AG10803 (cell line): ENCODE measurements at places on chromosomes 6 and 20.

GRCh38 chr6:43867996-43868395, 98.0 kb downstream of the VEGFA start:
- DNase-seq: no peak

- DNase-seq: no peak
Measured at GRCh38 chr6:126064257-126064747, 78.0 kb downstream of the TRMT11 start.

- DNase-seq: peak; percentile 40
Measured at GRCh38 chr6:16758163-16758975, 2.9 kb downstream of the ATXN1 start.

DNA sequence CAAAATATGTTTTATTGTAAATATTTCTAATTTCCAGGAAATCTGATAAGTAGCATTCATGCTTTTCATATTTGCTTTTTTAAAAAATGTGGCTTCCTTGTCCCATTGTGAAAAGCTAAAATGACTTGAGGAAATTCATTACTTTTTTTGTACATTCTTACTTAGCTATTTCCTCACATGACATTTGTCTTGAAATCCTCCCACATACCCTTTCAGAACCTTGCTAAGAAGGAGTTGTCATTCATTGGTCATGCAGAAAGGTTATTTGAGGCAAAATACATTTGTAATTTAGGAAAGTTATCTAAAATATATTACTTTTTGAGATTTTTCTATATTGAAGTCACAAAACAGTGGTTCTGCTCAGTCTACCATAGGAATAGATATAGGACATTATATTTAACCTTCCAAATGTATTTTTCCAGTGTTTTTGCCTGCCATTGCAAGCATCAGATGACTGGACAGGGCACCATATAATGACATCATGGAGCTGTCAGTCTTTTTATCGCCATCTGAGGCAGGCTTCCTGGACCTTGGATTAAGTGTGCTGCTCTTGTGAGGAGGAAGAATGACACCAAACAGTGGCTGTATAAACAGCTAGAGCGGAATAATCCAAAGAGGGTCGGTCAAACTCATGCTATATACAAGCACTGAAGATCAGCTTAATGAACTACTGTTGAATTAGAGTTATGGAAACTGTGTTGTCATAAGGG, 109.4 kb upstream of the HCRTR2 start:
- DNase-seq: no peak

DNA sequence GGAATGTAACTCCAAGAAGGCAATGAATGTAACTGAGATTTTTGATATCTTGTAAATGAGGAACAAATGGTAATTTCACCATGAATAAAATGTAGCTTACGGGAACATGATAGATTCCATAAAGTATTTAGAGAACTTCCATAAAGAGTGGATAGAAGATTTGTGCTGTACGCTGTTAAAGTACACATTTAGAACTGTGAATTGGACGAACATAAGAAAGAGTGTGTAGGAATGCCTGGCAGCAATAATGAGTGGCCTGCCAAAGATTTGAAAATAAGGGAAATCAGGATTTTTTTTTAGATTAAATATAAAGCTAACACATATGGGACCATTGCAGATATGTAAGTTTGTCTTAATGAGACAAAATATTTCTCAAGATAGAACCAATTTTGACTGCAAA, 1153.3 kb upstream of the EYS start:
- no peak for DNase-seq

- no peak for DNase-seq
Measured at GRCh38 chr6:80356000-80356399, 249.5 kb downstream of the BCKDHB start.

- peak; percentile 50 for DNase-seq
Measured at GRCh38 chr6:75081921-75082320, 123.9 kb downstream of the COL12A1 start.

DNA sequence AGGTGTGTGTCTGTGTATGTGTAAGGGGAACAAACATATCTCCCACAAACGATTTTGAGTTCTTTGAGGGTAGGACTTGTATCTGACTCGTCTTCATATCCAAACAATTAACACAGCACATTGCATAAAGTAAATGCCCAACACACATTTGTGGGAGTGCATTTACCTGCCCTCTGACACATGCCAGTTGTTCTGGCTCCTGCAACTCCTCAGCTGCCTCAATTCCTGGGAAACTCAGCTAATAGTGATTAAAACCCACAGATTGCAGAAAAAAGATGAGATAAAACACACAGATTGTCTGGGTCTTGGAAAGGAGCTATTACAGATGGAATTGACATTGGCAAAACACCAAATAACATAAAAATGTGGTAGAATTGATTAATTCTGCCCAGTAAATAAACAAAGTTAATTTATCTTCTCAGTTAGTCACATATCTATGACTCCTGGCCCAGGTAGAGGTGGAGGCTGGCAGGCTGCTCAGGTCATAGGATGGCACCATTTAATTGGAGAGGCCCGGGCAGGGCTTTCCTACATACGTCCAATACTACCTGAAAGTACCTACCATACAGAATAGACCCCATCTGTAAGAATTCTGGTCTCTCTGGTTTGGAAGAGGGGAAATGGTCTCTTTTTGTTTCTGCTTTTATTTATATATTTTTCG, 71.5 kb upstream of the IFNGR1 start:
- no peak for DNase-seq

DNA sequence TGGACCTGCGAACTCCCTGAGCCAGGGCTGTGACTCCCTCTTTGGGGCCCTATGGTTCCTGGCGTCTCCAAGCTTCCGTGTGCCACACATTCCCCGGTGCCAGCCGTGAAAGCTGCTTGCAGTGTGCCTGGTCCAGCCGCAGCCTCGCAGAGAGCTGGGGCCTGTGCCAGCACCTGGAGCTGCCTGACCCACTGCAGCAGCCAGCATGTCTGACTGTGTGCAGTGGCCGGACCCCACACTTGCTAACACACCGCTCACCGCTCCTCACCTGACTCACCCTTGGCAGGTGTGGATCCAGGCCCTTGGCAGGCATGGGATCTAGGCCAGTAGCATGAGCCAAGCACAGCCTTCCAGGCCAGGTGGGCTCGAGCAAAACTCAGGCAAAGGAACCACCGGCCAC, 227.5 kb downstream of the OTOR start:
- DNase-seq: no peak

- DNase-seq: peak; percentile 71
Measured at GRCh38 chr6:141133346-141133745, 999.4 kb upstream of the GJE1 start.

DNA sequence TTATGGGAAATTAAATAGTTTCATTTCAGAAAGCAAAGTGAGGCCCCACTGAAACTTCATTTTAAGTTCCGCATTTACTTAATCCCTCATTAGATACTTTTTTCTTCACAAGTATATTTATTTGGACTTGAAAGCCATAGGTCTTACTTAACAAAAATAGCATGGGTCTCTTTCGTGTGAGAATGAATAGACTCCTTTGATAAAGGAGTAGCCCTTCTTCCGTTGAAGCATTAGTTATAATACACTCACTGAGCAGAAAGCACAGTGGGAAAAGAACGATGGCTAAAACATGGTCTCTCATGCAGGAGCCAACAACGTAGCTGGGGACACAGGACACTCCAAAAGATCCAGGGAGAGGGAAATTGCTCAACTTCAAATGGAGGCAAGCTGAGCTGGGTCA, 130.4 kb downstream of the SLC23A2 start:
- DNase-seq: no peak

GRCh38 chr6:139316622-139317317, 25.0 kb upstream of the TXLNB start:
- DNase-seq: no peak

DNA sequence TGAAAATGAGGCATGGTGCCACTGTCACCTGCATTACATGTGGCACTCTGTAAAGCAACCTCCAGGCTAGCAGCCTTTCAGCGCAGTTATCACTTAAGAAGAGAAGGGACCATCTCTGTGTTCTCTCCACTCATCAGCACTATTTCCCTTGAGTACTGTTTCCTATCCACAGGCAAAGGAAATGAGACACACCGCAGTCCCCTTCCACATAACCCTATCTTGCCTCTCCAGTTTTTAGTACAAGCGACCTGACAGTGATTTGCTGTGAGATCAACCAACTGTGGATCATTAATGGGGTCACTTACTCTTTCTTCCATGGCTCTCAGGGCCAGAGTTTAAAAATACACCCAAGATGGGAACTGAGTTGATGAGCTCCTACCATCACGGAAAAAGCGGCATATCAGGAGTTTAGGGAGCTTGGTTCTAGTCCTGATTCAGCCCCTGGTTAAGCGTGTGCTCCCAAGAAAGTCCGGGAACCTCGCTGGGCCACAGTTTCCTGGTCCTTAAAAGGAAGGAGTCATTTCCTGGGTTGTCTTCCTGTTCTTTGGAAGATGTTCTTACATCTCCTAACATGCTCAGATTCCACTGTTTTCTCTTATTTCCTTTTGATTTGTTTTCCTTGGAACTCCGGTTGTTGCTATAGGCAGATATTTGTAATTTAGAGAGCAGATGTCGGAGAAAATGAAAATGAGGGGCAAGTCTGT, 27.3 kb downstream of the PRDM1 start:
- no peak for DNase-seq

DNA sequence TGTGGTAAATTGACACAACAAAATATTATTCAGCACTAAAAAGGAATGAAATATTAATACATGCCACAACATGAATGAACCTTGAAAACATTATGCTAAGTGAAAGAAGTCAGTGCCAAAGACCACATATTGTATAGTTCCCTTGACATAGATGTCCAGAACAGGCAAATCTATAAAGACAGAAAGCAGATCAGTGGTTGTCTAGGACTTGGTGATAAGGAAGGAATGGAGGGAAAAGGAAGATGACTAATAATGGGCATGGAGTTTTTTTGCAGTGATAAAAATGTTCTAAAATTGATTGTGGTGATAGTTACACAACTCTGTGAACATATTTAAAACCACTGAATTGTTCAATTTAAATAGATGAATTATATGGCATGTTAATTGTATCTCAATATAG, 32.5 kb downstream of the TBX18 start:
- no peak for DNase-seq

GRCh38 chr6:38806271-38806670, 91.2 kb downstream of the DNAH8 start:
- no peak for DNase-seq

- DNase-seq: peak; percentile 46
Measured at GRCh38 chr20:50625986-50626677, 65.2 kb downstream of the RIPOR3 start.

DNA sequence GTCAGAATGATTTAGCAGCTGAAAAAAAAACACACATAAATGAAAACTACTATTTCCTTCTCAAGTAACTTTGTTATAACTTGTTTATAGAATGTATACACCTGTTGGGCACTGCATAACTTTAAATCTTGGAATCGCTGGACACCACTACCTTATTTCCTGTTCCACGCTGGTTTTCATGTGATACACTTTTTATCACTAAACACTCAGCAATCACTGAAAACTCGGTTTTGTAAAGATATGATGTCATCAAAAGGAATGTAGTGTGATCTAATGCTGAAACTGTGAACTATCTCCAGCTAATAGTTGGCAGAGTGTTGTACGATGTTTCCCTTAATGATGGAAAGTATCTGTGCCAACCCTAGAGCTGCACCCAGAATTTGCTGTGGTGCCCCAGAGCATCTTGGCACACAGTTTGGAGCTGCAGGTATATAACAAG, 127.9 kb downstream of the BACH2 start:
- DNase-seq: peak; percentile 18

DNA sequence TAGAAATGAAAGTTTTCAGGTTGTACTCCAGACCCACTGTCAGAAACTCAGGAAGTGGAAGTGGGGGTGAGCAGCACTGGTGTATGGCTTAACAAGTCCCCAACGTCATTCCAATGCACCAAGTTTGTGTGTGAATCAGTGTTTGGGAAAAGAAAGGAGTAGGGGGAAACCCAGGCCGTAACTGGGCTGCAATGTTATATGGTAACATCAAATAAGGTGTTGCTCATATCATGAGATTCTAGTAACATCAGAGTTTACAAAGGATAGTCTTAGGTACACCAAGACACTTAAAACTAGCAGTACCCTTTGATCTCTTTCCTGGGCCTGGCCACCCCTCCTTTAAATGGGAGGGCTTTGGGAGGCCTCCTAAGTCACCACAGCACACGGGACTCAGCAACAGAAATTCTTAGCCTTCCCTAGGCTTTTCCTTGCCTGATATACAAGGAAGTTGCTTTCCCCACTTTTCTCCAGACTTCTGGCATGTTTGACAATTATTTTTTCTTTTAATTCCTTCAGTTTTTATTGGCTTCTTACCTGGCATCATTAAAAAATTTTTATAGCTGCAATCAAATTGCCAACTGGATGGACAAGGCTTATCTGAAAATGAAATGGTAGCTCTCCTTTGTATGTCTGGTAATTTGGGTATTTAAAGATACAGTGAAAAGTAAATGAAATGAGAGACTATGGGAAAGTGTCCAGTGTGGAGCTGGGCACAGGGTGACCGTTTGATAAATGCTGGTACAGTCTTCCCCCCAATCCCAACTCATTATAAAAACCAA, 15.1 kb downstream of the E2F3 start:
- no peak for DNase-seq

DNA sequence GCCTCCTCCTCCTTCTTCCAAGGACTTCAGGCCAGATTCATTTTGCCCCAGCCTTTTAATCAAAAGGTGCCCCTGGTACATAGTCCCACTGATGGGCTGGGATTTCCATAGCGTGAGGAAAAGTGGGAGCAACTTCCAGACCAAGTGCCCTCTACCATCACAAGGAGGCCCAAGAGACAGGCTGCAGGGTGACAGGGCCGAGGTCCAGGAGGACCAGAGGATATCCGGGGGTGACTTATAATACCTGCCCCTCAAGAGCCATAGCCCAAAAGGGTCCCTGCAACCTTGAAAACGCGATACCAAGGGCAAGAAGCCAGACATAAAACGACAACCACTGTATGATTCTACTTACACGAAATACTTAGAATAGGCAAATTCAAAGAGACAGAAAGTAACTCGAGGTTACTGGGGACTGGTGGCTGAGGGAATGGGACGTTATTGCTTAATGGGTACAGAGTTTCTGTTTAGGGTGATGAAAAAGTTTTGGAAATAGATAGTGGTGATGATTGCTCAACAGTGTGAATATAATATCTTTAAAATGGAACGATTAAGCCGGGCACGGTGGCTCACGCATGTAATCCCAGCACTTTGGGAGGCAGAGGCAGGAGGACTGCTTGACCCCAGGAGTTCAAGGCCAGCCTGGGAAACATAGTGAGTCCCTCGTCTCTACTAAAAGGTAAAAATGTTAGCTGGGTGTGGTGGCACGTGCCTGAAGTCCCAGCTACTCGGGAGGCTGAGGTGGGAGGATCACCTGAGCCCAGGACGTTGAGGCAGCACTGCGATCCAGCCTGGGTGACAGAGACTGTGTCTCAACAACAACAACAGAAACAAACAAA, 71.9 kb downstream of the NOL4L start:
- no peak for DNase-seq

GRCh38 chr6:156555116-156555515, 222.1 kb upstream of the ARID1B start:
- DNase-seq: no peak

DNA sequence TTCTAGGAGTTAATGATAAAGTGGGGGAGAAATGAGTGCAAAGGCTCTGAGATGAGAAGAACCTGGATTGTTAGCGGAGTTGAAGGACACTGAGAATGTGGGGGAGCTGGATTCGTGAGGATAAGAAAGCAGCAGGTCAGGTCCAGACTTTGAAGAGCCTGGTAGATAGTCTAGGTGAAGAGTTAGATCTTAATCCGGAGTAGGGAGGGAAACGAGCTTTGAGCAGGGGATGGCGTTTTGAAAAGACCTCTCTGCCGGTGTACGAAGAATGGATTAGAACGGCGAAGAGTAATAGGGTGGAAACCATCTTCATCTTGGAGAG, 487 bp upstream of the PHF20 start:
- DNase-seq: no peak
